Progenitor cell of endocrine pancreas (in vitro differentiated cells): ENCODE measurements at places on chromosomes 12 and 14.

GRCh38 chr14:102507081-102507856 is 2.3 kb downstream of the ANKRD9 start:
- no peak for DNase-seq

- DNase-seq, result no peak
Observed at GRCh38 chr12:51593539-51593938, 2.5 kb downstream of the SCN8A start.

DNA sequence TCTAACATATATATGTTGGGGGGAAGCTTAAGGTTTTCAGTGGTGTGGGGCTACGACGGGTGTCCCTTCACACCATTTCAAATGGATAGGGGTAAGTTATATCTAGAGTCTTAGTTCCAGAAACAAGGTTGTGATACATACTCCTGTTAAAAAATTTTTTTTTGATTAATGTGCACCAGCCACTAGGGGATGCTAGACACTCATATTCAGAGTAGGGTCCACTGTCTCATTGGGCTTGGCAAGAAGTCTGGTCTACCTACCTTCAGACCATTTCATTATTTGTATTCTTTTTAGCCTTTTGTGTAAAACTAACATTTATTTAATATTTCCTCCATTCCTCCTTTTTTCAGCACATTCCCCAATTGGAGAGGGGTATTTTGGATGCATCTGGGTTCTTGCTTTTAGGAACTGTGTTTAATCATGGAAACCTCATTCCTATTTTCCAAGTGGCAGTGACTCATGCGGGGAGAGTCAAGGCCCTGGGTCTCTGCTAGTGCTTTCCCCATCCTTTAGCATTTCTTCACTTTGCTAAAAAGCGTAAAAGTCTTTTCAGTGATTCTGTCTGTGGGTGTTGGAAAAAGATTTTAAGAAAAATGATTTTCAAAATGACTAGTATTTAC is 33.4 kb downstream of the ANO4 start:
- DNase-seq, result no peak

- no peak for DNase-seq
Observed at GRCh38 chr12:68497702-68498101, 113.0 kb upstream of the RAP1B start.

DNA sequence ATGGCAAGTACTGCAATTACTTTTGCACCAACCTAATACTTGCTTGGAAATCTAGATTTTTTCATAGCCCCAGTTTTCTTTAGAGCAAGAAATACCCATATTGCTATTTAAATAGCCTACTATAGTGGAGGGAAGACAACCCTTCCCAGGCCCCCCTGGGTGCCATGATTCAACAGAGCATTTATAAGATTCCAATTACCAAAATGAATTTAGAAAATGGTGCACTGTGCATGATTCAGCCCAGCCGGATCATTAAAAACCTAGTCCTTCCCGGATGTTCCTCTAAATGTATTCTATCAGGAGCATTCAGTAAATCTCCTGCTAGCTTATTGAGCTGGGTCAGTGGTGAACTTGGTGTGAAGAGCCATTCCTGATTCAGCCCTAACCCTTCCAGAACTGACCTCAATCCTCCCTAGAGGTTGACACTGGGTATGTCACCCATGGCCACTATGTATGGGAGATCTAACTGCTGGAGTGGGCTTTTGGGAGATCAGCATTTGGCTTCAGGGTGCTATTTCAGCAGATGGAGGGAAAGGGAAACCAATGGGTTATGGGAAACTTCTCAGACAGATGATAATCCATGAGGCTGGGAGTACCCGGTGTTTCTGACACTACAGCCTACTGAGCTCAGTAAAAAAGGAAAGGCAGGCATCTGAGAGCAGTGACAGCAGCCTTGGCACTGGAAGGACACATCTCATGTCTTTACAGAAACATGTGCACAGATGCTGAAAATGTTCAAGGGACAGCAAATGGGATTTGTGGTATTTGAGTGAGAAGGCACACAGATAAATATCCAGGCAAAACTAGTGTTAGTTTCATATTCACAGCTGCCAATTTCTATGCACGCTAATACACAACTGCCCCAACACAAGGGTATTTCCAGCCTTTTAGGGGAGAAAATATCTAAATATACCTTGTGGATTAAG is 258.9 kb downstream of the DPF3 start:
- DNase-seq, result no peak

DNA sequence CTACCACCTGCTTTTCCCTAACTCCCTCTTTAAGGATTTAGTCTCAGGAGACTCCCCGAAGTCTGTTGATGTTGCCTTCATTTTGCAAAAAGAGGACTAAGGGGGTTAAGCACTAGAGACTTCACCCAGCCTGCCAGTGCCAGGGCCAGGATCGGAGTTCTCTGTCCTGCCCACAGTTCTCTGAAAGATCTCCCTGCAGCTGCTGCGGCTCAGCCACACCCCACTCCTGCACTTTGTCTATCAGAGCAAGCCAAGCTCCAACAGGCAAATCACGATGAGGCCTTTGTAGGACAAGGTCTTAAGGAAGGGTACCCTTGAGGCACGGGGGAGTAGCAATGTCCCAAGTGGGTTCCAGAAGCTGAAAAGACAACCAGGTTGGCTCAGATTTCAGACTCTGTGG is 148.8 kb upstream of the EGLN3 start:
- DNase-seq, result no peak

DNA sequence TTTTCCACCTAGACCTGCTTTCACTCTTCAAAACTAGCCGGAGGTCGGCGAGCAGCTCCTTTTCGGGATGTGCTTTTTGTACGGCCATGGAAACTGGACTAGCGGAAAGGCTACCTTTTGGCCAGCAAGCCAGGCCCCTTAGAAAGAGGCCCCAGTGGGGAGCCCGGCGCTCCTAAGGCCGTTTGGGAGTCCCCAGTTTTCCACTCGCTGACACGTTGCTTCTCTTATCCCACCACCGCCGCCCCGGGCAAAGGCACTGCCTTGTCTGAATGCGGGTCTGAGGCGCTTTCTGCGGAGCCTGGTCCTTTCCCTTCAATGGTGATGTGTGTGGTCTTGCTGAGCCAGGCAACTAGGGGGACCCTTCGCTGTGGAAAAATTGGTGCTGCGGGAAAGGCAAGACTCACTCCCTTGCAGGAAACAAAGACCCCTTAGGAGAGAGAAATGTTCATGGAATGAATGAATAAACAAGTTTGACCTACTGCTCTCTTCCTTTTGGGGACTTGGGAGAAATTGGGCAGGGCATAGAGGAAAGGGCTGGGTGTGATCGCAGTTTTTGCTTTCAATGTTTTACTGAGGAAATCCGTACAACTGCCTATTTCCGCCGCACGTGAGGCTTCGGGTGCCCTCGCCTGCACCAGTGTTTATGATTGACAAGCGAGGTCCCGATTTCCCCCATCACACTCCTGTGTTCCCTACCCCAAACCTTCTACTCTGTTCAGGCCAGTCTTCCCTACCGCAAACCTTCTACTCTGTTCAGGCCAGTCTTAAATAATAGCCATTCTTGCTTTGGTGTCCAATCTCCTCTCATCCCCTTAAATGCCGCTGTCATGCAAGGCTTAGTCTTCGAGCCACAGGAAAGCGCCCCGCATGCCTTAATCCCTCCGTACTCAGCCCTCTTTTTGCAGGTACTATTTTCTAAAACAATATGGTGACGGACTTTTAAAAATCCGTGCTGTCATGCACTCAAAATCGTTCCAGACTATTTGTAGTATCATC is 1.0 kb upstream of the SLC38A2 start:
- DNase-seq, result peak; percentile 51

DNA sequence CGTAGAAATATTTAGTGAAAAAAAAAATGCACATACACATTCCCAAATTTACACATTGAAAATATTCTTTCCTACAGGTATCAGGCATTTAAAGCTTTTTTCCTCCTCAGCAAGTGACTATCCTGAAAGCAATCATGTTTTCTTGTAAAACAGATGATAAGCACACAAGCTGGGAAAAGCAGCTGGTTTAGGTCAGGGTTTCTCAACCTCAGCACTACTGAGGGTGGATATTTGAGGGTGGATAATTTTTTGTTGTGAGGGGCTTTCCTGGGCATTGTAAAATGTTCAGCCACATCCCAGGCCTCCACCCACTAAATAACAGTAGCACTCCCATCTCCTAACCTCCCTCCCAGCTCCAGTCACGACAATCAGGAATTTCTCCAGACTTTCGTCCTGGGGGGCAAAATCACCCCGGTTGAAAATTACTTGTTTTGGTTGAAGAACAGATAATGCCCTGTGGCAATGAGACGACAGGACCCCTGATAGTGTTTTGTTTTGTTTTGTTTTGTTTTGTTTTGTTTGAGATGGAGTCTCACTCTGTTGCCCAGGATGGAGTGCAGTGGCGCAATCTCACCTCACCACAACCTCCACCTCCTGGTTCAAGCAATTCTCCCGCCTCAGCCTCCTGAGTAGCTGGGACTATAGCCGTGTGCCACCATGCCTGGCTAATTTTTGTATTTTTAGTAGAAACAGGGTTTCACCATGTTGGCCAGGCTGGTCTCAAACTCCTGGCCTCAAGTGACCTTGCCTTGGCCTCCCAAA is 15.0 kb upstream of the NT5DC3 start:
- no peak for DNase-seq

GRCh38 chr14:100143523-100143922 is 15.9 kb downstream of the DEGS2 start:
- no peak for DNase-seq

DNA sequence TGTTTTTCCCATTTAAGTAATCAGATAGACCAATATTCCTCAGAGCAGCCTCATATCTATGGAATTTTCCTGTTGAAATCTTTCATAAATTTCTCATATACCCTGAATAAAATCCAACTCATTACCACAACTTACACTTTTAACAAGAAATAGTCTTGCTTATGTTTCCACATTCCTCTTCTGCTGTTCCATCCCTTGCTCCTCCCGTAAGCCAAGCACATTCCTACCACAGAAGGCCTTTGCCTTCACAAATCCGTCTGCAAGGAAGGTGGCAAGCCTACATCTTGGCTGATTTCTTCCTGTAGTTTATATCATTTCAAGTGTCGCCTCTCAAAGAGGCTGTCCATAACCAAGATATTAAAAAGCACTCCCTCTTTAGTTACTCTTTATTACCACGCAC is 127.7 kb downstream of the C12orf50 start:
- DNase-seq, result no peak

- no peak for DNase-seq
Observed at GRCh38 chr12:120652656-120653435, 12.4 kb downstream of the CABP1 start.

- DNase-seq, result no peak
Observed at GRCh38 chr14:34496679-34497513, 34.9 kb upstream of the SPTSSA start.

DNA sequence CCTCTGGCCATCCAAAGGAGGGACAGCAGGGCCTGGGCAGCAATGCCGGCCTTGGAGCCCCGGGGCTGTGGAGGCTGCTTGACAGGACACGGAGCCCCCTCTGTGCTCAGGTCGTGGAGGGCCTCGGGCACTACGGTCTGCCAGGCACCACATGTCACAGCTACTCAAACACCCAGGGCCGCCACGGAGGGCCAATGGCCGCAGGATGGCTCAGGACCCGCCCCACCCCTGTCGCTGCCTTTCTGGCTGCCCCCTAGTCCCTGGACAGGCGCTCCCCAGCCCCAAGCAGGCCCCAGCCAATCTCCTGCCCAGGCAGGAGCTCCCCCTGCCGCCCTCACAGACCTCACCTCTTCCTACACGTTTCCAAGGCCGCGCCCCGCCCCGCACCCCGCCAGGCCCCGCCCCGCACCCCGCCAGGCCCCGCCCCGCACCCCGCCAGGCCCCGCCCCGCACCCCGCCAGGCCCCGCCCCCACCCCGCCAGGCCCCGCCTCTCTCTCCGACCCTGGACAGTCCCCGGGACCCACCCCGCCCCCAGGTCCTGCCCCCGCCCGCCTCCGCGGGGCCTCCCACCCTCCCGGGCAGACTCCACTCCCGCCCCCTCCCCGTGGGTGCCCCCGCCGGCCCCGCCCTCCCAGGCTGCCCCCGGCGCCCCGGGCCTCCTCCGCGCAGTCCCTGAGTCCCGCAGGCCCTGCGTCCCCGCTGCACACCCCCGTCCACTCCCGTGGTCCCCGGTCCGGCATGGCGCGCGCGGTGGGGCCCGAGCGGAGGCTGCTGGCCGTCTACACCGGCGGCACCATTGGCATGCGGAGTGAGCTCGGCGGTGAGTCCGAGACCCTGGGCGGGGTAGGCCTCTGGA is at the start of gene ASPG:
Gene ASPG (plus strand): TSS at position 669 of the 857 bp plus-strand sequence. CDS start 71 bp downstream, at position 740.
- no peak for DNase-seq

DNA sequence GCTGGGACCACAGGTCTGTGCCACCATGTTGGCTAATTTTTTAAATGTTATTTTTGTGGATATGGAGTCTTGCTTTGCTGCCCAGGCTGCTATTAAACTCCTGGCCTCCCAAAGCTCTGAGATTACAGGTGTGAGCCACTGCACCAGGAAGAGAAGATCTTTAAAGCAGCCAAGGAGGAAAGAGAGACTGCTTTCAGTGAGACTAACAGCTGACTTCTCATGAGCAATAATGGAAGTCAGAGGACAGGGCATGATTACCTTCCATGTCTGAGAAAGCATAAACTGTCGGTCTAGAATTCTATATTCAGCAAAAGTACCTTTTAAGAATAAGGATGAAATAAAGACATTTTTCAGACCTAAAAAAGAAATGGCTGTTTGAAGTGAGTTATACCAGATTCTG is 57.3 kb upstream of the CHGA start:
- DNase-seq, result no peak

DNA sequence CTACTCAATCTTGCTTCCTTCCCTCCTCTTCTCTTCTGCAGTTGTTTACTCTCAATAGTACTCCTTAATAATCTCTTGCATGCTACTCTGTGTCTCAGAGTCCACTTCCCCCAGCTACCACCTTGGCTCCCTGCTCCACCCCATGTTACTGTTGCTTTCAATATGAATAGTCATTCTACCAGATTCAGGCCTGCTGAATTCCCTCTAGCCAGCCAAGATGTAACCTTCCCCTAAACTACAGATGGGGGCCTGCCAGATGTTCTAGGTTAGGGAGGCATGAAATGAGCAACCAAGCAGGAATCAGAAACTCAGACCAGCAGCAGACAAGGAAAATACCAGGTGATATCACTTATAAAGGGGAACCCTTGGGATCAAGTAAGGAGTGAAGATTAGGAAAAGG is 392.1 kb upstream of the DDHD1 start:
- DNase-seq, result no peak

- no peak for DNase-seq
Observed at GRCh38 chr12:94799136-94799535, 148.8 kb upstream of the TMCC3 start.

DNA sequence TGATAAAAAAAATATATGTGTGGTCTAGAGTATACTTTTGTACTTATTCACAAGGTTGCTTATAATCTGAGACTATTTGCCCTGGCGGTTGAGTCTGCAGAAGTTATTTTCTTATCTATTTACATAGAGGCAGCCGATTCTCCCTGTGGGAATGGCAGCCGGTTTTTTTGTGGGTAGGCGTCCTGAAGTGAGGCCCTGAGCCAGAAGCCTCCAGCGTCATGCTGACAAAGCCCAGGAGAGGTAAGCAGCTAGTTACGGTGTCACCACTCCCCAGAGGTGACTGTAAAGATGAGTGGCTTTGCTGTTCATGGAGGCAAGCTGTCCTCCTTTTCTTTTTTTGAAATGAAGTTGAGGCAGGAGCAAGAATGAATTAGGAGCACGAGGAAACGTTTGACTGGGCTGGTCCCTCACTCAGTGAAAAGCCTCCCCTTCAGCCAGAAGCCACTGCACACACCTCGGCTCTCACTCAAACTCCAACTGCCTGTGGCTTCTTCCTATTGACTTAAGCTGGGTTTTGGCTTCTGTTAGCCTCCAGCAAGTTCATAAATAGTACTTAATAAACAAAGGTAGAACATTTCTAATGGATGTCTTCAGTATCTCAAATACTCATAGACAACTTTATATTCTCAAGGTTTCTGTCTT is 21.5 kb downstream of the PAX9 start:
- no peak for DNase-seq
